ENCODE measurements at places on chromosomes 11 and 22. TPM values are rescaled to one million over a fixed set of nuclear protein-coding genes. Genes with fewer than 3 reads are reported as not detected.

- DNase-seq: peak; percentile 79
Observed at GRCh38 chr22:39349506-39349966, 255 bp upstream of the SYNGR1 start.

DNA sequence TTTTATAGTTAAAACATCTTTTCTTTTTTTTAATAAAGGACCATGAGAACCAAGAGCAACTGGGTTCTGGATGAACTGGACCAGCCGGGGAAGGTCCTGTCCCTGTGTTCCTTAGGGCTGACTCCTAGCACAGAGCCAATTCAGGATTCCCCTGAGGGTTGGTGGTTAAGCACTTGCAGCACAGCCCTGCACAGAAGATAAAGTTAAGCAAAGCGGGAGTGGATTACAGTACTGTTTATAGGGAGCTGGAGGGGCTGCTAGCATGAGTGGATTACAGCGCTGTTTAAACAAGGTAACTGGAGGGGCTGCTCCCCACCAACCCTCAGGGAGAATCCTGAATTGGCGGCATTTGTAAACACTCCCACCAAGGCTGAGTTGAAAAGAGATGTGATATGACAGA, 90.6 kb downstream of the CELSR1 start:
- no peak for DNase-seq

GRCh38 chr22:32545801-32546200, 71.2 kb downstream of the FBXO7 start:
- DNase-seq: peak; percentile 11

GRCh38 chr11:108237058-108237481, 14.2 kb downstream of the ATM start:
- no peak for DNase-seq

DNA sequence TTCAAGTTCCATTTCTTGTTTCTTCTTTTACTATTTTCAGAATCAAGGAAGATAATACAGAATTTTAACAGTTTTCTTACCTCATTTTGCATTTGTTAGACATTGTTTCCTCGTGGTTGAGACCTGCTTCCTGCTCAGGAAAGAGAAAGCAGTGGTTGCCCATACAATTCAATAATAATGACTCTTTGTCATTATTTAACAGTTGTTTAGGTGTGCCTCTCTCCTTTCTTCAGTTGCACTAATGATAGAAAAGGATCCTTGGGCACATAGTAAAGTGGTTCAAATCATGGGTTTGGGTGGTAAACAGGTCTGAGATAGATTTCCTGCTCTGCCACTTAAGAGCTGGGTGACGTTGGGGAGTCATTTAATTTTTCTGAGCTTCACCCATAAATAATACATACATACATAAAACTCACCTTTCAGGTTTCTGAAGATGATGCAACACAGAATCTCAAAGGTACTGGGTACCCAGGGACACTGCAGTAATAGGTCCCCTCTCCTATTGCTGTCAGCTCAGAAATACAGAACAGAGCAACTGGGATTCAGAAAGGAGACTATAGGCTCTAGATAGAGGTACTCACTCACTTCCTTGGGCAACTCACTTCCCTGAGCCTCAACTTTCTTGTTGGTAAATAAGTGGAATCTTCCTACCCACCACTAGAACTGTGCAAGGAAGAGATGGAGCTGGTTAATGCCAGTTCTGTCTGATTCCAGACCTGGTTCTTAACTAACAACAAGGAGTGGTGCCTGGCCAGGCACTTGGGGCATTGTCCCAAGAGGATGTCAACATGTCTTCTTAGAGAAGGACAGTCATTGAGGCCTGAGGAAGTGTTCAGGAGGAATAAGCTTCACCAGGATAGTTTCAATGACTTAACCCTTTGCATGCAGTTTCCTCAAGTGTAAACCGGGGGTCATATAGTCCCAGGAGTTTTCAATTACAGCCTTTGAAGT, 34.9 kb downstream of the CD44 start:
- DNase-seq: no peak

C11orf91 gene
- total RNA-seq: not detected

LINC01488 gene
- not detected for total RNA-seq

Measured in spleen (tissue), 13 donors.